Thoracic aorta (tissue), 2 donors: ENCODE measurements at places on chromosomes 2 and 18. TPM values are rescaled to one million over a fixed set of nuclear protein-coding genes. Genes with fewer than 3 reads are reported as not detected.

DNA sequence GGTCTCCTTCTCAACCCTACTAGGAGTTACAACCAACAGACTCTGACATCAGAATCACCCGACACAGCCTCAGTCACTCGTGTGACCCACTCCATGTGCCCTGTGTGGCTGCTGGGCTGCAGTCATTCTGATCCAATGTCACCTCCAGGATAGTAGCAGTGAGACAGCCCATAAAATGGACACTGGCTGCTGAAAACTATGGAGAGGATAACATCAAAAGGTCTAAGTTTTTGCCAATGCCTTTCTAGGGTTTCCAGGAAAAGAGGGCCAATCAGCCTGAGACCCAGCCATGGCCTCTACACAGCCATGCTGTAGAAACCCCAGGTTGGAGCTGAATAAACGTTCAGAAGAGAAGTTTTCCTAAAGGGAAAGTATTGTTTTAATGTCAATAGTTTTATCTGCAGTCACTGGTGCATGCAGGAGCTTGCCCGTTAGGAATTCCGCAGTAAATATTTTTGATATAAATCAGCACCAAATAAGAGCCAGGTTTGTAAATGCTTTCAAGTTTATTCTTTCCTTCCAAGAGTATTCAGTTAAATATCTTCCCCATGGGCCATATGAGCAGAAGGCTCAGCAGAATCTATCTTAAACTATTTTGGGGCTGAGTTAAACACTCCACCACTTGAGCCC lies 92.2 kb upstream of the PID1 start:
- DNase-seq = no peak

DNA sequence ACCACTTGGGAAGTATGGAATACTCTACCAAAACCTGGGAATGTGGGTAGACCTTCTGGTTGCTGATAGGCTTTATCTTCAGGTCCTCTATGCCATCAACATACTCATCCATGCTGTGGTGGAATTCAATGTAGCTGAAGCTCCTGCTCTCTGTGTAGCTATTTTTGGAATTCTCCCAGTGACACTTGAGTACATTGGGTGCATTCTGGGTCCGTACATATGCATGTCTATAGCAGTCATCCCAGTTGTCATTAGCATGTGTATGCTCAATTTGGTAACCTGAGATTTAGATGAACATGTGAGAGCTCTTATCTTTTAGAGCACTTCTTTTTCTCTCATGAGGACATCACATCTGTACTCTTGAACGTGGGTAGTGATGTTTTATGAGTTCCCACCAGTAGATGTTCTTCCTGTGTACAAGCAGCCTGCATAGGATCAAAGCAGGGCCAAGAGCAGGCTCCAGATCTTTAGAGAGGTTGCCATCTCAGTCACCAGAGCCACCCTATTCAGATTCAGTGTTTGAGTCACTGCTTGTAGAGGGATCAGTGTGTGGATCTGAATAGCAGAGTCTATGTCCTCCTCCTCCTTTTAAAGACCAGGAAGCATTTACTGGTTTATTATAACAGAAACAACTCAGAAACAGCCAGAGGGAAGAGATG lies 65.9 kb downstream of the MGAT5 start:
- no peak for DNase-seq

DNA sequence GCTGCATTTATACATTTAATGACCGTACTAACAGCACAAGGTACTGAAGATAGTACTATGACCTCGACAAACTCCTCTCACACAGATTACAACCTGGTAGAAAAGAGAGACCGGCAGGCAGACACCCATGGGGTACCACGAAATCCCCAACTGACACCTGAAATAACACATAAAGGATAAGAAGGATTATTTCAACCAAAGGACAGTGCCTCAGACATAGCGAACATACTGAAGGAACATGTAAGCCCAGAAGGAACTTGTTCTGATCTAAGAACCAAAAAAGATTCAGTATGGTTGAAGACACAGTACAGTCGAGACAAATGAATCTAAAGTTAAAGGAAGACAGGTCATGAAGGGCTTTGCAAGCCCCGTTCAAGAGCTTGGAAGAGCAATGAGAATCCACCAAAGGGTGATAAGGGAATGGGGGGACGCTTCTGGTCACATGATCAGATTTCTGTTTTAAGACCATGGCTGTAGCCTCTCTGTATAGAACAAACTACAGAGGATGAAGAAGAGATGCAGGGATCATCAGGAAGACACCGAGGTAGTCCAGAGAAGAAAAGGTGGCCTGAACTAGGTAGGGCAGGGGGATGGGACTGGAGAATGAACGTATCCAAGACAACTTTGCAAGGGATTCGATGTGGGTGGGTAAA lies 902 bp downstream of the MCFD2 start:
- DNase-seq = no peak

DNA sequence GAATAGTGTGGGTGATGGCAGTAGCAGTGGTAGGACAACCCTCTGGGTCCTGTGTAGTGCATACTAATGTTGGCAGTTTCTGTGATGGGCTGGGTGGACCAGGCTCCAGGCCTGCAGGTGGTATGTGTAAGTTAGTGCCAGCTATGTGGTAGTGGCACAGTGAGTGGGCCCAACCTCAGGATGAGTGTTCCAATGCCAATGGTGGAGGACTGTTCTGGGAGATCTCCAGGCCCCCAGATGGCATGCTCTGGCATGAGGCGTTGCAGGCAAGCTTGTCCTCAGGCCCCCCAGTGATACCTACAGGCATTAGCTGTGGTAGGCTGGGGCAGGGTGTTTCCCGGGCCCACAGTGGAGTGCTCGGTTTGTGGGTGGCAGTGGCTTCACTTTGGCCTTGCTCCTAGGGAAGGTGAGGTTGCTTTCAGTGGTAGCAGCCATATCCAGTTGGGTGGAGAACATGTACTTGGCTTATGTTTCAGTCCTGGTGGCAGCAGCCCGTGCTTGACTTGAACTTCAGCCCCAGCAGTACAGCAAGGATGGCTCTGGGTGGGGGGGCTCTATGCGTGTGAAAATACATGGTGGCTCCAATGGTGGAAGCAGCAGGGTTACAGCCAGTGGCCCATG lies 32.4 kb downstream of the TEX51 start:
- no peak for DNase-seq

- DNase-seq = no peak
Measured at GRCh38 chr2:176646033-176646615, 376.9 kb downstream of the MTX2 start.

GRCh38 chr2:140863713-140864112 lies 1267.1 kb downstream of the LRP1B start:
- DNase-seq = no peak

GRCh38 chr2:49175831-49176230 lies 21.5 kb upstream of the FSHR start:
- DNase-seq = no peak

DNA sequence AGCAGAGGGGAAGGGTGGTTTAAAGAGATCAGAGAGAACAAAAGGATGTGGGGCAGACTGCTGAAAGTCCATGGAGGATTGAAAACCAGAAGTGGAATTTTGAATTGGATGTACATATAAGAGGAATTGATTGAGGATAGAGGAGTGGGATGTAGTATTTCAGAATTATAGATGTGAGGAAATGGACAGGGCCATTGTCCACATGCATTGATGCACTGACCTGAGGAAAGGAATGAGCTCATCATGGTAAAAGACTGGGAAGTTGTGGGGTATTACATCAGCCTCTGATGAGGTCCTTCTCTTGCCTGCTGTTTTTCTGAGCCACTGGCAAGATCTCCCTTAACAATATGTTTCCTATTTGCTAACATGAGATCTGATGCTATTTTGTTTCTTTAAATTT lies 365.7 kb upstream of the FANCL start:
- DNase-seq = no peak

- no peak for DNase-seq
Measured at GRCh38 chr18:13389491-13390131, 171.1 kb downstream of the LDLRAD4 start.

DNA sequence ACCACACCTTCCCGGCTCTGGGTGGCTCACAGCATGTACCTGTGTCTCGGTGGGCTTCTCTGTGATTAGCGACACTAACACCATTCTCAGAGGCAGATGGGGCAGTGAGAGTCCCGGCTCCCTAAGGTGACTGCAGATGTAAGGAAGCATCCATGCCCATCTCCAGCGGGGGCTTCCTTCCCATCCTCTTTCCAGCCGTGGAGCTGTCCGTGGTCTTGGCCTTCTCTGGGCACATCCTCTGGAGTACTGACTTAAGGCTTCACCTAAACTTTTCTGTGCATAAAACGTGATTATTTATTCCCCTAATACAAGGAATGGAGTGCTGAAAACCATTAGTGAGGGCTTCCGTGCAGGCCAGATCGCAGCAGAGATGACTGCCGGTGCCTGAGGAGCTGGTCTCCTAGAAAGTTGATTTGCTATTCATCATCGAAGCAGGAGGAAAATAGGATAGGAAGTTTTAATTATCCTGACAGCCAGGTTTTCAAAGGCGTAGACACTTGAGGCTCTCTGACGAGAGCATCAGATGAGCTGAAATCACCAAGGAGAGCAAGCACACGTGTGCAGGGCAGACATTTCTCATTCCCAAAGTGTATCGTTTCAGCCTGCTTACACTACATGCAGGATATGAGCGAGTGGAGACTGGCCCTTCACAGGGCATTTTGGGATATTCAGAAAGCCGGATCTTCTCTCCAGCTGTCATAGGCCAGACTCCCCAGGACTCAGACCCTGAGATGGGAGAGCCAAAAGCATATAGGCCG lies 186.1 kb upstream of the SALL3 start:
- no peak for DNase-seq

DNA sequence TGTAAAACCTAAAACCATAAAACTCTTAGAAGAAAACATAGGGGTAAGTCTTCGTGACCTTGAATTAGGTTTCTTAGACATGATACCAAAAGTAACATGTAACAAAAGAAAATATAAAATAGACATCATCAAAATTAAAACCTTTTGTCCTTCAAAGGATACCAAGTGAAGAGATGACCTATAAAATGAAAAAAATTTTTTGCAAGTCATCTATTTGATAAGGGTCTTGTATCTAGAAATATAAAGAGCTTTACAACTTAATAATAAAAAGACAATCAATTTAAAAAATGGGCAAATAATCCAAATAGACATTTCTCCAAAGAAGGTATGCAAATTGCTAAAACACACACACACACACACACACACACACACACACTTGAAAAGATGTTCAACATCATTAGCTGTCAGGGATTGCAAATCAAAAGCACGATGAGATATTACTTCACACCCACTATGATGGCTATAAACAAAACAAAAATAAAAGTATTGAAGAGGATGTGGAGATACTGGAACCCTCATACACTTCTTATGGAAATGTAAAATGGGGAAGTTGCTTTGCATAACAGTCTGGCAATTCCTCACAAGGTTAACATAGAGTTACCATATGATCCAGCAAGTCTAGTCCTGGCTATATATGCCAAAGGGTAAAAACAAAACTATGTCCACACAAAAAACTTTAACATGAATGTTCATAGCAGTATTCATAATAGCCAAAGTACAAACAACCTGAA lies 23.3 kb downstream of the SPDYA start:
- DNase-seq = no peak

FAM110C gene
- 5.0 TPM for total RNA-seq

TSHZ1 gene
- 13.9 TPM for total RNA-seq
